ENCODE measurements at places on chromosomes 6 and 20. TPM values are rescaled to one million over a fixed set of nuclear protein-coding genes. Genes with fewer than 3 reads are reported as not detected.

GRCh38 chr6:84457276-84457675 lies 229.8 kb upstream of the CEP162 start:
- DNase-seq = no peak

- no peak for DNase-seq
Observed at GRCh38 chr20:58982406-58983114, 1.5 kb downstream of the NELFCD start.

DNA sequence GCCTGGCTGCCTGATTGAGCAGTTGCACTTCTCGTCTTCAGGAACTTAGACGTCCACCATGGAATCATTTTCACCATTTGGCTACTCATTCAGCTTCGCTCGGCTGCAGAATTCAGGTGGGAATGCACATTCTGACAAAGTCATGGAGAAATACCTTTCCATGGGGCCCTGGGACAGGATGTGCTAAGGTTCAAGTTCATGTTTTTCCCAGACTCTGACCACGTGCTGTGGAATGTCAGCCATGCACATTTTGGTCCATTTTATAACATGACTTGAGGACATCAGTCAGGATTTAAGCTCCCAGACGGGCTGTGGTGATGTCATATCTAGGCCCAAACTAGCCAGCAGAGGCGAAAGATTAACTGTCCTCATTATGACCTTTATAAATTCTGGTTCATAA lies 205.3 kb downstream of the TBXT start:
- DNase-seq = no peak

- no peak for DNase-seq
Observed at GRCh38 chr6:126293891-126294524, 45.9 kb upstream of the CENPW start.

GRCh38 chr6:119591235-119591634 lies 241.7 kb upstream of the MAN1A1 start:
- no peak for DNase-seq

DNA sequence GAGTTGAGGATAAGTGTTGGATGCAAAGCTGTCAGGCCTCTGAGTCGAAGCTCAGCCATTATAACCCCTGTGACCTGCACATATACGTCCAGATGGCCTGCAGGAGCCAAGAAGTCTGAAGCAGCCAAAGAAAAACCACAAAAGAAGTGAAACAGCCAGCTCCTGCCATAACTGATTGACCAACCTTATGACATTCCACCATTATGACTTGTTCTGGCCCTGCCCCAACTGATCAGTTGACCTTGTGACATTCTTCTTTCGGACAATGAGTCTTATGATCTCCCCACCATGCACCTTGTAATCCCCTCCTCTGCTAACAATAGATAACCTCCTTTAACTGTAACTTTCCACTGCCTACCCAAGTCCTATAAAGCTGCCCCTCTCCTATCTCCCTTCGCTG lies 133.7 kb upstream of the AGPAT4 start:
- no peak for DNase-seq

- DNase-seq = no peak
Observed at GRCh38 chr6:83590416-83590815, 78.1 kb downstream of the PRSS35 start.

GRCh38 chr6:10695086-10695657 lies 400 bp downstream of the PAK1IP1 start:
- DNase-seq = no peak

DNA sequence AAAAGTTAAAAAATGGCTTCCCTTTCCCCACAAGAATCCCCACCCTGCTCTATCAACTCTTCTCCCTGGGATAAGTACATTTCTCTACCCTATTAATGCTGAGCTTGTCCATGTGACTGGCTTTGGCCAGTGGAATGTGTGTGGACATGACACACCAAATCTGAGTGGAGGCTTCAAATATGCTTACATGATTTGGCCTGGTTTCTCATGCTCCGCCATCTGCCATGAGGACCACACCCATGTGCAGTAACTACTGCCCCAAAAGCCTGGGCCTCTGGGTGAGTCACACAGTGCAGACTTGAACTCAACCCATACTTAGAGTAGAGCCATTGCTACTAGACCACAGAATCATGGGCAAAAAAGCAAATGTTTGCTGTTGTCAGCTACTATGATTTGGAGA lies 65.4 kb downstream of the PRND start:
- no peak for DNase-seq

- peak; percentile 29 for DNase-seq
Observed at GRCh38 chr6:34005901-34006531, 139.9 kb downstream of the GRM4 start.

Gene BPI
- total RNA-seq = 3.5 TPM

DNA sequence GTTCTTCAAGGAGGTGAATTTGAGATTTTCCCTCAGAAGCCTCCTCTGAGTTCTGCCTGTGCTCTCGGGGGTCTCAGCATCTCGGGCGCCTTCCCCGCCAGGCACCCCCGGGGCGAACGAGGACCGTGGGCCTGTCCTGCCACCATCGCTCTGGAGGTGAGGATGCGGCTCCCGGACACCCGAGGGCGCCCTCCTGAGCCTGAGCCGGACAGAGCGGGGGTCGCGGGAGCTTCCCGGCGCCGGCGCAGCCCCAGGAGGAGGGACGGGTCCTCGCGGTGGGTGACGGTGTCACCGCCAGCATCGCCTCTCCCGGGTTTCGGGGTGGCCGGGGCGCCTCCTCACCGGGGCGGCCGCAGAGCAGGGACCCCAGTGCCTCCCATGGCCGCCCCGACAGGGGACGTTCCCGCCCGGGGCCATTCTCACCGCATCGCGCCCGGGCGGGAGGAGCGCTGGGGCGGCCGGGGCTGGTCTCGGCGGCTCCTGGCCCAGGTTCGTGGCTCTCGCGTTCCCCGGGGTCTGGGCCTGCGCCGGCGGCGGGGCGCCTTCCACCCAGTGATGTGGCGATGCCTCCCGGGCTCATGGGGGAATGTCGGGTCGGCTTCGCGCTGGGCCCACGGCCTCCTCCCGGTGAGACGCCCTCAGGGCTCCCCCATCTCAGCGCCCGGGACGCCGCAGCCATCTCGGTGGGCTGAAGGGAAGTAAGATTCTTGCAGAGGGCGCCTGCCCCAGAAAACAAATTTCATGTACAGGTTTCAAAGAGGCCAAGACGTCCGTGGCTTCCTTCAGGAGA lies 210.5 kb downstream of the ERMARD start:
- peak; percentile 80 for DNase-seq

DNA sequence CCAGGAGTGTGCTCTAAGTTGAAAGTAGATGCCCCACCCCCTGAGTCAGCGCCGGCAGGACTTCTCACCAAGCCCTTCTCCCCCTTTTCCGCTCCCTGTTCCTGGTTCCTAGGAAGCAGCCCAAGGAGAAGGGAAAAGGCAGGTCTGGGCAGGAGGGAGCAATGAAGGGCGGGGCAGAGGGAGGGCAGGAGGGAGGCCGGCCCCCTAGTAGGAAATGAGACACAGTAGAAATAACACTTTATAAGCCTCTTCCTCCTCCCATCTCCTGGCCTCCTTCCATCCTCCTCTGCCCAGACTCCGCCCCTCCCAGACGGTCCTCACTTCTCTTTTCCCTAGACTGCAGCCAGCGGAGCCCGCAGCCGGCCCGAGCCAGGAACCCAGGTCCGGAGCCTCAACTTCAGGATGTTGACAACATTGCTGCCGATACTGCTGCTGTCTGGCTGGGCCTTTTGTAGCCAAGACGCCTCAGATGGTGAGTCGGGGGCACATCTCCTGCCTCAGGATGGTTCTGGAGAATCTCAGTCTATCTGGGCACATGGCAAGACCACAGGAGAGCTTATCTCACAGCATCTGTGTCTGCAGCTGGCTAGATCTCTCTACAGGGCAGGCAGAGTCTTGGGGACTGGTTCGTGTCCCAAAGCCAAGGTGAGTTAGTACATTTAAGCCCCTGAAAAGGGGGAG lies at the start of gene PROCR:
Gene PROCR, plus strand, starts transcription at position 320 of the 681 bp plus-strand sequence. Its CDS starts 83 bp downstream, at position 403.
- peak; percentile 88 for DNase-seq

DNA sequence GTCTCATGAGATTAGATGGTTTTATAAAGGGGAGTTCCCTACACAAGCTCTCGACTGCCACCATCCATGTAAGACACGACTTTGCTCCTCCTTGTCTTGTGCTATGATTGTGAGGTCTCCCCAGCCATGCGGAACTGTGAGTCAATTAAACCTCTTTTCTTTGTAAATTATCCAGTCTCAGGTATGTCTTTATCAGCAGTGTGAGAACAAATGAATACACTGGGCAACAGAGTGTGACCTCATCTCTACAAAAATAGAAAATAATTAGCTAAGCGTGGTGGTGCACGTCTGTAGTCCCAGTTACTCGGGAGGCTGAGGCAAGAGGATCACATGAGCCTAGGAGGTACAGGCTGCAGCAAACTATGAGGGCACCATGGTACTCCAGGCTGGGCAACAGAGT lies 51.3 kb downstream of the MDN1 start:
- no peak for DNase-seq

DNA sequence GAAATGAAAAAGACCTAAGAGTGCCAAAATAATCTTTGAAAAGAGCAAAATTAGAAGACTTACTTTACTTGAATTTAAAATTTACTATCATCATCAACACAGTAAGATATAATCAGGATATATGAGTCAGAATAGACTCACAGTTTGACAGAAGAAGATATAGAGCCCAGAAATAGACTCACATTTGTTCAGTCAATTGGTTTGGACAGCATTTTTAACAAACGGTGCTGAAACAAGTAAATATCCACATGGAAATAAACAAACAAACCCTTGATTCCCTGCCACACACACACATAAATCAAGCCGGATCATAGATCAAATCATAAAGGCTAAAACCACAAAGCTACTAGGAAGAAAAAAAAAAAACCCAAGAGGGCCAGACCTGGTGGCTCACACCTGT lies 291.1 kb downstream of the ADGRG6 start:
- no peak for DNase-seq

DNA sequence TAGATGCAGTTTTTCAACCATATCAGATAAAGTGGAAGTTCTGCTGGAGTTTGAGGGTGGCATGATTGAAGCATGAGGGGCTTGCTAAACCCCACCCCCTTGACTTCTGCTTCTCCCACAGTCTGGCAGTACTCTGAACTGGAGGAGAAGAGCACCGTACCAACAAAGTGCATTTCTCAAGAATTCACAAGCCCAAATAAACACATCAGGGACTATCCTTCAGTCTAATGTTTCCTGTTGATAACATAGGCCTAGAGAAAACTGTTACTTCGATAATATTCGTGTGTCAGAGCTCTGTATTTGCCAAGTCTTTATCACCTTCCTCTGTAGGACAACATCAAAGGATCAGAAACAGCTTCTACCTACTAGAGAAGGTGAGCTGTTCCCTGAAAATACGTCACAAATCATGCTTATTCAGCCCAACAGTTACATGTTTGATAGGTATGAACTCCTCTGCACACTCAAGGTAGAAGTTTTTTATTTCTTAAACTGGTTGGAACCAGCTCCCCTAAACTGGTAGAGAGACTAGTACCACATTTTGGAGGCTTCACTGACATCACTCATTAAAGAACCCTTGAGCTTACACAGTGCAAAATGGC lies 153.2 kb upstream of the PRND start:
- DNase-seq = no peak

Gene PSMB1
- 162 TPM for total RNA-seq

GRCh38 chr6:169529931-169530751 lies 171.7 kb downstream of the WDR27 start:
- DNase-seq = no peak

- no peak for DNase-seq
Observed at GRCh38 chr6:100175814-100176310, 181.8 kb upstream of the MCHR2 start.

Gene CALHM4
- not detected for total RNA-seq

DNA sequence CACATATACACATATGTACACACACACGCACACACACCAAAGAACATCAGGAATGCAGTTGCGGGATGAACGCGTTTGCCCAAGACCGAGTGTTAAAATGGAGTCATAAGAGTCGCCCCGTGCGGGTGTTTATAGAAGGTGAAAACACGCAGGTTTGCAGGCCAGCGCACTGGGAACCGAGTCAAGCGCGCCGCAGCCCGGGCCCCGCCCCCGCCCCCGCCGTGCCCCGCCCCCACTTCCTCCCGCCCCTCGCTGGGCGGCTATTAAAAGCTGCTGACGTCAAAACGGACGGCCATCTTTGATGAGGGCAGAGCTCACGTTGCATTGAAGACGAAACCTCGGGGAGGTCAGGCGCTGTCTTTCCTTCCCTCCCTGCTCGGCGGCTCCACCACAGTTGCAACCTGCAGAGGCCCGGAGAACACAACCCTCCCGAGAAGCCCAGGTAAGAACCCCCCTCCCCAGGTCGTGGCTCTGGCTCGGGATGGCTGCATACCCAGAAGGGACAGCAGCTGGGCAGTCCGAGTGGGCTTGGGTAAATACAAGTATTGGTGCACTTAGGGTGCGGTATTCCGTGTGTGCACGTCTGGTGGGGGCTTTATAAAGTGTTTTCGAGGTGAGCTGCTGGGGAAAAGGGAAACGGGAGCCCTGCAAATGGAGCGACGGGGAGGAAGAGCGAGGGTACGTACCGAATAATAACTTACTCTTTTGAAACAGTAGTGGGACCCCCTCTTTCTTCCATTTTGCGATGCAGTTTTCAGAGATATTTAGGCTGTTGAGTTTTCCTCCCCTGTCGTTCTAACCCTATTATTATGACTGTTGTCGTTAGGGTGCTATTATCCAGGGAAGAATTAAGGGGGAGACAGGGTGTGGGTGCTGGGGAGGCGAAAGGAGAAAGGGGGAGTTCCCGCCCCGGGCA lies at the start of gene SNAP25:
Gene SNAP25, plus strand, starts transcription at position 295 of the 916 bp plus-strand sequence. CDS start 56,662 bp downstream, outside the sequence.
- DNase-seq = no peak

DNA sequence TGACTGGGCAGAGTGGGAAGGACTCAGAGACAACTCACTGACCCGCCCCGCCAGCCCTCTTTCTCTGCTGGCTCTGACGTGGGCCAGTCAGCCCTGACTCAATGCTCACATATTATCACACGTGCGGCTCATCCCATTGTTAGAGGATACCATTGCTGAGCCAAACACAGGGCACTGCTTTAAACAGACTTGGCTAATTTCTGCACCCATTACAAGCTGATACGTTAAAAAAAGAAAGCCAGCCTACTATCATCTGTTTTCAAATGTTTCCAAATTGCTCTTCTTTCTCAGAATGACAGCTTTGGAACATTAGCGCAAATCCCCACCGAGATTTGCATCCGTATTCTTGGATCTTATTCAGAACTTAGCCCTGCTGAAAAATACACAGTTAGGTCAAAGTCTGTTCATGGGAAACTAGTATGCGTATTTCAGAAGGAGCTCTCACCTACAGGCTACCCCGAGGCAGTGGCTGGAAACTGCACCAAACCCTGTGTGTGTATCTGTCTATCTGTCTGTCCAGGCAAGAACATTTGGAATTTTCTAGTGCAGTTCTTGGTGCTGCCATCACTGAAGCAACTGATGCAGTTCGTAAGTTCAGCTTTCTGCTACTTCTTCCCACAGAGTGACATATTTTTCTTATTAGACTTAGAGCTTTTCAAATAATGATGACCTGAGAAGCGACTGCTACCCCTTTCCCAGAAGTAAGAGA lies 32.8 kb downstream of the RAMACL start:
- DNase-seq = no peak

DNA sequence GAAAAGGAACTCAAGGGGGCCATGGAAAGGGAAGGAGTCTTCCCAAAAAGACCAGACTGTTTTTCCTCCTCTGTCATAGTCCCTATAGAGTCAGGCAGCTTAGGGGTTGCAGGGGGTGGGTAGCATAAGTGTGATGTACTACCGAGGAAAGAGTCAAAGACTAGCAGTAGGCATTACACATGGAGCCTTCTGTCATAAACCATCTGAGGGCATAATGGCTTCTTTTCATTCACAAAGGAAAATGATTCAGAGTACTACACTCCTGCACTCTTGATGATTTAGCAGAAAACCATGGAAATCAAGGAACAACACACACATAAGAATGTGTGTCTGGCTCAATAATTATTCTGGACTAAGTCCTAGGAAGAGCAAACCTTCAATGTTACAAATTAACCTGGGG lies 14.9 kb downstream of the PLN start:
- no peak for DNase-seq

- DNase-seq = no peak
Observed at GRCh38 chr6:14290041-14290771, 172.6 kb downstream of the CD83 start.

Gene MACROD2
- 2.0 TPM for total RNA-seq
